A549 treated with dexamethasone at 1 μM for 4 hours (cell line): ENCODE measurements at places on chromosomes 7 and 10. TPM values are rescaled to one million over a fixed set of nuclear protein-coding genes. Genes with fewer than 3 reads are reported as not detected.

The ZNHIT1 gene
- 67.6 to 90.3 TPM (median 82.7 TPM) in 5 replicates for total RNA-seq

The NT5C3A gene
- total RNA-seq, result 29.3 to 38.7 TPM (median 32.2 TPM) in 5 replicates

The TAF6 gene
- total RNA-seq, result 54.7 to 70.6 TPM (median 67.5 TPM) in 5 replicates

The TMEM26 gene
- total RNA-seq, result 0.04 to 0.08 TPM (median 0.07 TPM) in 5 replicates
